ENCODE measurements at places on chromosomes 16 and 17. TPM values are rescaled to one million over a fixed set of nuclear protein-coding genes. Genes with fewer than 3 reads are reported as not detected.
A peak's percentile ranks its signal among the peaks of the same experiment; 100 is the strongest.

CYGB gene
- total RNA-seq = 1.0 TPM

BFAR gene
- 76.1 TPM for total RNA-seq

ZNF750 gene
- 0.11 TPM for total RNA-seq

GNG13 gene
- not detected for total RNA-seq

PIP4K2B gene
- total RNA-seq = 66.8 TPM

DNA sequence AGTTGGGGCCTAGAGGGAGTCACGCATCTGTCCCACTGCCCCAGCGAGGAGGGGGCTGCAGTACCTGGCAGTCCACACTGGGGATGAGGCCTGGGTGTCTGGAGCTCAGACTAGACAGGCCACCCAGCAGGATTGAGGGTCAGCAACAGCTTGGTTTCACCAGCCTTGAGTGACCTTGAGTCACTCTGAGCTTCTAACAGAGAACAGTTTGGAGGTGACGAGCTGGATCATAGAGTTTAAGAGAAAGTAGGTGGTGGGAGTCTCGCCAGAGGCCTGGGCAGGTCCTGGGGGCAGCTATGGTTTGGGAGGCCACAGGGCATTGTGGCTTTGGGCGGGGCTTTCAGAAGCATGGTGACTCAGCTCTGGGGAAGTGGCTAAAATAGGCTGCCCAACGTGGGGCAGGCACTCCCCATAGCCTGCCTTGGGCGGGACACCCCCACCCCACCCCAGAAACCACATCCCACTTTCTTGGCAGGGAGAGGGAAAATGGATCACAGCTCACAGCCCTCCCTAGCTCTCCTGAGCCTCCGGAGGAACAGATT, 20.5 kb downstream of the CDC42EP4 start:
- H3K27ac ChIP-seq = peak overlapping the region; percentile 77
- H3K4me3 ChIP-seq = no peak overlapping the region

- H3K27me3 ChIP-seq = no peaks in the 10 kb centered on the region
- H3K4me3 ChIP-seq = no peak overlapping the region
- no peak overlapping the region for H3K27ac ChIP-seq
- H3K4me1 ChIP-seq = peaks cover 25% of the 10 kb centered on the region
- no peaks in the 10 kb centered on the region for H3K36me3 ChIP-seq
Observed at GRCh38 chr17:40903129-40903847, 18.2 kb upstream of the KRT20 start.

DNA sequence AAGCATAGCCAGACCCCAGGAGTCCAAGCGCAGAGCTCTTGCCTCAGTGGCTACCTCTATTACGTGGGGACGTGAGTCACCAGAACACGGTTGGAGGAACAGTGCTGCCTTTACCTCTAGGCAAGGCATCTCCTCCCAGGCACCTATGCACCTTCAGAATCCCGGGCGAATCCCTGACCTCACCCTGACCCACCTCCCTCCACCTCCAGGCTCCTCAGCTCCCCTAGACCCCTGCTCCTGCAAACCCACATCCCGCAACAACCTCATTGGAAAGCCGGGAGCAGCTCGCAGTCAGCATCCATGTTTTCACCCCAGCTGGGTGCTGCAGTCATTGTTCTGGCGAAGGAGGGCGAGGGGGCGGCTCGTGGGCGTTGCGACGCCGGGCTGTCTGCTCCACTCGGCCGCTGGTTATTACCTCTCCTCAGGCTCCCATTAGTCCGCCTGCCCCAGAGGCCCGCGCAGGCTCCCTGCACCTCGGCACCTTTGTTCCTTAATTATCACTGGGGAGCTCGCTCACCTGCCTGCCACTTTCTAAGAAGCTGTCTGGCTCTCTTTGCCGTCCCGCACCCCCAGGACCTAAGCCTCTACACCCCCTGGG, 24.6 kb upstream of the DLX4 start:
- H3K36me3 ChIP-seq = no peaks in the 10 kb centered on the region
- H3K27me3 ChIP-seq = peaks cover 62% of the 10 kb centered on the region
- no peak for DNase-seq

GRCh38 chr16:525520-526180, 1.9 kb upstream of the CAPN15 start:
- no peaks in the 10 kb centered on the region for H3K27me3 ChIP-seq
- H3K36me3 ChIP-seq = peaks cover 2% of the 10 kb centered on the region
- DNase-seq = no peak
- peak overlapping the region; percentile 16 for H3K27ac ChIP-seq
- peak overlapping the region; percentile 81 for H3K4me3 ChIP-seq

DNA sequence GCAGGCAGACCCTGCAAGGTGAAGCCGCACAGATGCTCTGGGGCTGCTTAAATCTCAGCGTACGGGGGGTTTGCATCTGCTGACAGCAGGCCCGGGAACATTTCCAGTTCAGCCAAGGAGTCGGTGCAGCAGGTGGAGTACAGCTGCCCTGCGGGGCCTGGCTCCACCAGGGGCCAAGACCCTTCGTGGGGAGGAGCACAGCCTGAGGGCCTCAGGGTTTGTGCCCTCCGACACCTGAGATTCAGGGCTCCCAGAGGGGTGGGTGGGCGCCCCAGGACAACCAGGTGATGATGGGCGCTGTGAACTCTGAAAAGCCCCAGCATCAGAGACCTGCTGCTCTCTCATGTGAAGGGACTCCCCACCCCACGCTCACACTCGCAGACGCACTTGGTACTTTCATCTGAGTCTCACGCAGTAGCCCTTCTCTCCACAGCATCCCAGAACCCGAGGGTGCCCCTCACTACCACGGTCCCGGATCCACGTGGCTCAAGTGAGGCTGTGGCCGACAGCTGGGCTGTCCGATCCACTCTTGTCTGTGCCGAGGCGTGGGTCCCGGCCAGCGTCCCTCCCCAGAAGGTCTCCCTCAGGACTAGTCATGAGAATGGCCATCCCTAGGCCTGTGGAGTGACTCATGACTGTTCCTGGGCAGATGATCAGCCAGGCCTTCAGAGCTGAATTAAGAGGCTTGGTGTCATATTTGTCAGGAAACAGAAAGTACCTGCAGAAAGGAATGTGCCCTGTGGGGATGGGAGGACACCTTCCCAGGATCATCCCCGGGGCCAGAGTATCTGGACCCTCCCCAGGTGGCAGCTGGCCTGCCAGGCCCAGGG, 29.6 kb downstream of the ACSF3 start:
- no peak overlapping the region for H3K4me3 ChIP-seq
- peaks cover 17% of the 10 kb centered on the region for H3K36me3 ChIP-seq
- no peak overlapping the region for H3K27ac ChIP-seq
- no peaks in the 10 kb centered on the region for H3K27me3 ChIP-seq
- H3K4me1 ChIP-seq = no peaks in the 10 kb centered on the region

- H3K27ac ChIP-seq = no peak overlapping the region
- H3K36me3 ChIP-seq = no peaks in the 10 kb centered on the region
- no peak for DNase-seq
Observed at GRCh38 chr17:73342050-73342522, 30.3 kb upstream of the CDC42EP4 start.

DNA sequence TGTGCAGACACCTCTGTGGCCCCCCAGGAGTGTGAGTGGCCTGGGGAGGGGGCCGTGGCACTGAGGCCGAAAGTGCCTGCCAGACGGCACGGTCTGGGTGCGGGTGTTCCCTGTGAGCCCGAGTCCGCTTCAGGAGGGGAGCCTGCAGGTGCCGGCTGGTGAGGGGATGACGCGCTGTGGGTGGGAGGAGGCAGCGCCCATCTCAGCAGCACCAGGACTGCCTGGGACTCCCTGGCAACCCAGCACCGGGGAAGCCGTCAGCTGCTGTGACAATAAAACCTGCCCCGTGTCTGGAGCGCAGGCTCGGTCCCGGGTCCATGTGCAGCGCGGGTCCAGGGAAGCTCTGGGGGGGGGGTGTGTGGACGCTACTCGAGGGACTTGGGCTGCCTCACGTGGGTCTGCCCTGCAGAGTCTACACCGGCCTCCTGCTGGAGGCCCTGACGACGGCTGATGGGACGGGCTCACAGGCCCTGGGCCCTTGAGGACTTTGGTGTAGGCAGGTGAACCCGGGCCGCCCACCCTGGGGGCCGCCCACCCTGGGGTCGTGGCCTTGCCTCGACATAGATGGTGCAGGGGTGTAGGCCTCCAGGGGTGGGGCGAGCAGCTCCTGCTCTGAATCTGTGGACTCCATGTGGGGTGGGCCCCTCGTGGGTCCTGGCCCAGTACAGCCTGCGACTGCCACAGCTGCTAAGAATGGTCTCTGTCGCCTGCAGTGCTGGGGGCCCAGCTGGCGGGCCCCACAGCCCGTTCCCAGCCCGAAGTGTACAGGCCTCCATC, 5.9 kb upstream of the RAB40C start:
- H3K36me3 ChIP-seq = no peaks in the 10 kb centered on the region
- DNase-seq = no peak
- peaks cover 5% of the 10 kb centered on the region for H3K4me1 ChIP-seq
- H3K4me3 ChIP-seq = no peak overlapping the region

DNA sequence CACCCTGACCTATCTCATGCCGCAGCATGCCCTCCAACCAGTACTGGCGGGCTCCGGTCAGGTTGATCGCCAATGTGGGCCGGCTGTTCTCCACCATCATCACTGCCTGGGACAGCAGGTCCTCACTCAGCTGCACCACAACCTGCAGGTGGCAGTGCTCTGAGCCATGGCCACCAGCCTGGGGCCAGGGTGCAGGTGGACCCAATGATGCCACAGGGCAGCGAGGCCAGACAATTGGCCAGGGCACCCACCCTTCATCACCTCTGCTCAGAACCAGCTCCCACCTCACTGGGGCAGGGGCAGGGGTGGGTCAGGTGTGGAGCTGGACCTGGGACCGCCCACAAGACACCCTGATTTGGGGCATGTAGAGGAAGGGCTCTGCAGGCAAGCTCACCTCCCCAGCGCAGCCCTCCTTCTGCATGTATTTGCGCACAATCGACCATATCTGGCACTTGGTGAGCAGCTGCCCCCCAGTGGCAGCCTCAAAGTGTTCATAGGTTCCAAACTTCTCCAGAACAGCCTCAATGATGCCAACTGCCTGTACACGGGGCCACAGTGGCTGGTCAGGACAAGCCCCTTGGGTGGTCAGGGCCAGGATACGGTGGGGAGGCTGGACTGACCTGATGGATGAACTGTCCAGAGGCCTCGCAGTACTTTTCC, 4.2 kb downstream of the MATCAP1 start:
- DNase-seq = no peak
- peaks cover 4% of the 10 kb centered on the region for H3K36me3 ChIP-seq
- H3K4me1 ChIP-seq = peaks cover 4% of the 10 kb centered on the region
- H3K4me3 ChIP-seq = no peak overlapping the region
- H3K27ac ChIP-seq = no peak overlapping the region
- peaks cover 27% of the 10 kb centered on the region for H3K27me3 ChIP-seq

All from progenitor cell of endocrine pancreas (in vitro differentiated cells).